CD4-positive, CD25-positive, alpha-beta regulatory T cell (primary cell): ENCODE measurements at places on chromosomes 1 and 21.

- peaks cover 3% of the 10 kb centered on the region for H3K27me3 ChIP-seq
- H3K36me3 ChIP-seq: no peaks in the 10 kb centered on the region
- no peak for DNase-seq
- no peak overlapping the region for H3K4me3 ChIP-seq
- no peaks in the 10 kb centered on the region for H3K4me1 ChIP-seq
- H3K27ac ChIP-seq: no peak overlapping the region
Measured at GRCh38 chr1:65722461-65722860, 70.2 kb upstream of the PDE4B start.

GRCh38 chr1:9238134-9238533 is 3.6 kb downstream of the H6PD start:
- H3K27me3 ChIP-seq: no peaks in the 10 kb centered on the region
- H3K36me3 ChIP-seq: no peaks in the 10 kb centered on the region
- H3K27ac ChIP-seq: no peak overlapping the region
- H3K4me1 ChIP-seq: peaks cover 36% of the 10 kb centered on the region
- H3K4me3 ChIP-seq: no peak overlapping the region

GRCh38 chr21:45372732-45373355 is 32.1 kb upstream of the COL18A1 start:
- no peak overlapping the region for H3K27ac ChIP-seq
- no peaks in the 10 kb centered on the region for H3K36me3 ChIP-seq
- no peak for DNase-seq
- H3K27me3 ChIP-seq: no peaks in the 10 kb centered on the region
- no peak overlapping the region for H3K4me3 ChIP-seq

- no peak overlapping the region for H3K4me3 ChIP-seq
- H3K27ac ChIP-seq: no peak overlapping the region
- no peaks in the 10 kb centered on the region for H3K27me3 ChIP-seq
- H3K36me3 ChIP-seq: peaks cover under 1% of the 10 kb centered on the region
Measured at GRCh38 chr21:26116456-26117011, 54.0 kb downstream of the APP start.

- no peaks in the 10 kb centered on the region for H3K27me3 ChIP-seq
- H3K27ac ChIP-seq: no peak overlapping the region
- H3K4me3 ChIP-seq: no peak overlapping the region
Measured at GRCh38 chr1:55673416-55673815, 458.3 kb upstream of the USP24 start.

GRCh38 chr21:41805038-41805437 is 38.2 kb upstream of the RIPK4 start:
- H3K4me1 ChIP-seq: no peaks in the 10 kb centered on the region
- peaks cover 34% of the 10 kb centered on the region for H3K36me3 ChIP-seq
- H3K4me3 ChIP-seq: no peak overlapping the region
